Retina (tissue), 1 donor: ENCODE measurements at places on chromosomes 7 and 10.

DNA sequence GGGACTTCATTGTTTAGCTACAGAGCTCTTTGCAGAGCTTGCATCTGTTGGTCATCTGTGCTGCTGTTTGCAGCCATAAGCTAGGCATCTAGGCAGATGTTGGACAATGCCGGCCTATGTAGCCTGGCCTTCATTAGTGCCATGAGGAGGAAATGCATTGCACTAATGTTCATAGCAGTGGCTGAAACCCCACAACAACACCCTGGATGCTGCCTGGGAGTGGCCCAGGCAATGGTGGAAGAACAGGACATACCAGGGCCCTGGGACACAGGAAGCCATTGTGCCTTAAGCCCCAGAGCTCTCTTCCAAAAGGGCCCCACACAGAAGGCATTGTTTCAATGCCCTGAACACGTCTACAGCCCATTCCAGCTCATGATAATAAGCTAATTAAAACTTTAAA is 131.5 kb upstream of the LYZL1 start:
- peak; percentile 15 for DNase-seq

GRCh38 chr7:37462138-37462537 is 13.5 kb upstream of the ELMO1 start:
- no peak for DNase-seq

GRCh38 chr10:92834331-92834730 is 14.0 kb upstream of the EXOC6 start:
- DNase-seq = no peak

- DNase-seq = no peak
Measured at GRCh38 chr7:158812684-158813083, 16.6 kb downstream of the ESYT2 start.

DNA sequence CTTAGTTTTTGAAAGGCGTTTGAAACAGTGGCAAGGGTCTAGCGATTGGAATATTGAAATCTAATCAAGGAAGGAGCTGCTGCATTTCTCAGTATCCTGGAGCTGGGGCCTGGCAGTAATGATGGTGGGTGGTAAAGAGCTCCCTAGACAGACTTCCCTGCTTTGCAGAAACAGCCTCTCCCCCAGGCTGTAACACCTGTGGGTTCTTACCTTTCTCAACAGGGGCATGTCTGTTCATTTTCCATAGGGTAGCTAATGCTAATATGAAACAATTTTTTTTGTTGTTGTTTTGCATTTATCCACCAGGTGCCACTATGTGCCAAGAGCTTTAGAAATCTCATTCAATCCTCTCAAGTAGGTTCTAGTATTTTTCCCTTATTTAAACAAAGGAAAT is 345.5 kb downstream of the REEP3 start:
- no peak for DNase-seq

GRCh38 chr10:60914690-60915141 is 29.3 kb downstream of the RHOBTB1 start:
- DNase-seq = no peak

DNA sequence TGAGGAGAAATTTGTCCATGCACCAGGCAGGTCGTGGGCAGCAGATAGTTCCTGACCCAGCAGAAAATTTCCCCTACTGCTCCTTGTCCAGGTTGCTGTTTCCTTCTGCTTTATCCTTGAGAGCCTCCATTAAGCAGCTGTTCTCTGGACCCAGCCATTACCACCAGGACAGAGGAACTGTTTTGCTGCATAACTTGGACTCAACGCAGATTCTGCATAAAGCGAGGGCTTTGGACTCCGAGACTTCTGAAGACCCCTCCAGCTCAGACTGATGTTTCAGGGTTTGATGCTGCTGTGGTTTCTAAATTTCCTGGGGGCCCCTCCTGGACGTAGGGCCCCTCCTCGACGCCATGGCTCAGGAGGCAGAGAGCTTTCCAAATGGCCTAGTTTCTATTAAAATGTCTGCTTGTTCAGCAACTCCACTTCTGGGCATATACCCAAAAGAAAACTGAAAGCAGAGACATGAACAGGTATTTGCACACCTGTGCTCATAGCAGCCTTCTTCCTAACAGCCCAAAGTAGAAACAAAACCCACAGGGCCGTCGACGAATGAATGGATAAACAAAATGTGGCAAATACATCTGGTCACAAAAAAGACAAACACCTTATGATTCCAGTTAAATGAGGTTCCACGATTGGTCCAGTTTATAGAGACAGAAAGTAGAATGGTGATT is 28.3 kb upstream of the LMTK2 start:
- no peak for DNase-seq

DNA sequence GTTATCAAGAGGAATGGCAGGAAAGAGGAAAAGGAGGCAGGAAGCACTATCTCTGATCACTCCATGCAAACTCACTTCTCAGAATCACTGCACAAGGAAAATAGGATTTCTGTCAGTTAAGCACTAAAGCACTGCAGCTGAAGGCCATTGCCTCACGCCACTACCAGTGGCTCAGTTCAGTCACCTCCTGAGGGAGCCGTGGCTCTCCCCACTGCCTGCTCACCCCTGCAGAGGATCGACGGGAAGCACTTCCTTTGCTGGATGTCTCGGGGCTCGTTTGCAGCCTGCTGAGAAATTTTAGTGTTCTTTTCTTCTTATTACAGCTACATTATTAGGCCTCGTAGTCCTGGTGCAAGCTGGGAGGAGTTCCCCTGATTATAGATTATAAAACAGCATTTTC is 90.1 kb upstream of the ADCY1 start:
- DNase-seq = peak; percentile 11

- DNase-seq = peak; percentile 62
Measured at GRCh38 chr10:24503461-24504320, 220.0 kb downstream of the ARHGAP21 start.

DNA sequence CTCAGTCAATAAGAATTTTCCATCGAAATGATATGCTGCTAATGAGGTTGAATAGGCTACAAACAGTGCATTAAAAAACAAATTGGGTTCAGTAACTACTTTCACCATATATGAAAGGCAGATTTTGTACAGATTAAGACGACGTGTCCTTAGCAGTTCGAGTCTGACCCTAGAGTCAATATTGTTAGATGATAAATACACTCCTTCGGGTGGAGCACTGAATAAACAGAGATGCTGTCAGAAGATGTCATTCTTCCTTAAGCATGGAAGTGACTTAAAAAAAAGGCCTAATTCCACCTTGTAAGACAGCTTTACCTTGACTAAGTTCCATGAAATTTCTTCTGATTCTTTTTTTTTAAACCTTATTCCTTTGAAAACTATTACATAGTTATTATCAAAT is 5.8 kb upstream of the AGR2 start:
- DNase-seq = no peak

- DNase-seq = peak; percentile 20
Measured at GRCh38 chr7:74619235-74619860, 38.2 kb upstream of the GTF2I start.

DNA sequence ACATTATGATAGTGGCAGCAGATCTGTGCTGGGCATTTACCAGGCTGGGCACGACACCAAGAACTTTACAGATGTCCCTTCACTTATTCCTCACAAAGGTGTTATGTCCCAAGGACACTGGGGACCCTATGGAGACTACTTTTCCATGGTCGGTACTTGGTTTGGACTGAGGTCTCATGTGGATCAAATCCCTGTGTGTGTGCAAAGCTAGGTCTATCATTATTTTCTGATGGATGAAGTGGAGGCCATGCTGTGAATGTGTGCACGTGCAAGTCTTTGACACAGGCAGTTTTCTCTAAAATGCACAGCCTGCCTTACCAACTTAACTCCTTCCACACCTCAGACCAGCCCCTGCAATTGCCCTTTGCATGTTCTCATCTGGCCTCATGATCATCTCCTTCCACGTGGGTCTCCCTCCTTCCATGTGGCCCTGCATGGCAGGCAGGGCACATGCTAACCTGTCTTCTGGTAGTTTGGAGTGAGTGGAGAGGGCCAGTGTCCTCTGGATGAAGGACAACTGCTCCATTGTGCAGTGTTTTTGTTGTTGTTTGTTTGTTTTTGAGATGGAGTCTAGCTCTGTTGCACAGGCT is 16.0 kb upstream of the ZNF273 start:
- no peak for DNase-seq

GRCh38 chr7:44132039-44132438 is 8.7 kb upstream of the POLD2 start:
- DNase-seq = no peak

- no peak for DNase-seq
Measured at GRCh38 chr10:100800931-100801330, 55.5 kb downstream of the PAX2 start.

- DNase-seq = peak; percentile 33
Measured at GRCh38 chr7:768881-769504, 41.9 kb upstream of the PRKAR1B start.

DNA sequence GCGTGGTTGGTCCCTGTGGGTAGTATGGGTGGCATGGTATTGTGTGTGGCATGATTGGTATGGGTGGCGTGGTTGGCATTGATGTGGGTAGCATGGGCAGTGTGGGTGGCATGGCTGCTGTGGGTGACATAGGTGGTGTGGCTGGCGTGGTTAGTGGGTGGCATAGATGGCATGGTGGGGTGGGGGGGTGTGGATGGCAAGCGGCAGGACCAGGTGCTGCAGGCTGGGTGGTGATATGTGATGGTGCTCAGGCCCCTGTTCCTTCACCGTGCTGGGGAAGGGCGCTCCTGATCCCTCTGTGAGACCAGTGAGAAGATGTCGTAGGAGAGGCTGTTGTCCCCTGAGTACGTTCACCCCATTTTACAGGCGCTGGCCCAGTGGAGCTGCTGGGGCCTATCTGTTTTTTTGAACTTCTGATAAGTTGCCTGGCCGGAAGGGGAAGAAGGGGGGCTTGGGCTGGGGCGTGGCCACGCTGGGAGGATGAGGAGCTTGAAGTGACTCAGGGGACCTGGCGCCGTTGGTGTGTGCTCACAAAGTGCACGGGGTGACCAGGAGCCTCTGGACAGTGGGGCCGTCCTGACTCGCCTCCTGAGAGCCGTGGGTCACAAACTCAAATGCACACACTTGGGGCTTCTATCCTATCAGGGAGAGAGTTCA is 17.5 kb downstream of the INPP5A start:
- no peak for DNase-seq
